ENCODE measurements at places on chromosomes 13 and 19. TPM values are rescaled to one million over a fixed set of nuclear protein-coding genes. Genes with fewer than 3 reads are reported as not detected.
A peak's percentile ranks its signal among the peaks of the same experiment; 100 is the strongest.

GATAD2A gene
- total RNA-seq: 30.2 TPM

DNA sequence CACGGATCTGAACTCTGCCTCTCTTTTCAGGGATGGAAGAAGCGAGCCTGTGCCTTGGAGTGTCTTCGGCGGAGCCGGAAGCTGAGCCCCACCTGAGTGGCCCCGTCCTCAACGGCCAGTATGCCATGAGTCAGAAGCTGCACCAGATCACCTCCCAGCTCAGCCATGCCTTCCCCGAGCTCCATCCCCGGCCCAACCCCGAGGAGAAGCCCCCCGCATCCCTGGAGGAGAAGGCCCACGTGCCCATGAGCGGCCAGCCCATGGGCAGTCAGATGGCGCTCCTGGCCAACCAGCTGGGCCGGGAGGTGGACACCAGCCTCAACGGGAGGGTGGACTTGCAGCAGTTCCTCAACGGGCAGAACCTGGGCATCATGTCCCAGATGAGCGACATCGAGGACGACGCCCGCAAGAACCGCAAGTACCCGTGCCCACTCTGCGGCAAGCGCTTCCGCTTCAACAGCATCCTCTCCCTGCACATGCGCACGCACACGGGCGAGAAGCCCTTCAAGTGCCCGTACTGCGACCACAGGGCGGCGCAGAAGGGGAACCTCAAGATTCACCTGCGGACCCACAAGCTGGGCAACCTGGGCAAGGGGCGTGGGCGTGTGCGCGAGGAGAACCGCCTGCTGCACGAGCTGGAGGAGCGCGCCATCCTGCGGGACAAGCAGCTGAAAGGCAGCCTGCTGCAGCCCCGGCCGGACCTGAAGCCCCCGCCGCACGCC is 71.5 kb downstream of the ZNF536 start:
- no peak overlapping the region for H3K4me3 ChIP-seq
- DNase-seq: no peak
- H3K4me1 ChIP-seq: no peaks in the 10 kb centered on the region
- no peak overlapping the region for H3K27ac ChIP-seq
- H3K36me3 ChIP-seq: no peaks in the 10 kb centered on the region

- no peaks in the 10 kb centered on the region for H3K36me3 ChIP-seq
- no peak for DNase-seq
- no peaks in the 10 kb centered on the region for H3K4me1 ChIP-seq
- no peaks in the 10 kb centered on the region for H3K27me3 ChIP-seq
- H3K4me3 ChIP-seq: no peak overlapping the region
Observed at GRCh38 chr13:40220299-40220935, 446.0 kb downstream of the FOXO1 start.

DNA sequence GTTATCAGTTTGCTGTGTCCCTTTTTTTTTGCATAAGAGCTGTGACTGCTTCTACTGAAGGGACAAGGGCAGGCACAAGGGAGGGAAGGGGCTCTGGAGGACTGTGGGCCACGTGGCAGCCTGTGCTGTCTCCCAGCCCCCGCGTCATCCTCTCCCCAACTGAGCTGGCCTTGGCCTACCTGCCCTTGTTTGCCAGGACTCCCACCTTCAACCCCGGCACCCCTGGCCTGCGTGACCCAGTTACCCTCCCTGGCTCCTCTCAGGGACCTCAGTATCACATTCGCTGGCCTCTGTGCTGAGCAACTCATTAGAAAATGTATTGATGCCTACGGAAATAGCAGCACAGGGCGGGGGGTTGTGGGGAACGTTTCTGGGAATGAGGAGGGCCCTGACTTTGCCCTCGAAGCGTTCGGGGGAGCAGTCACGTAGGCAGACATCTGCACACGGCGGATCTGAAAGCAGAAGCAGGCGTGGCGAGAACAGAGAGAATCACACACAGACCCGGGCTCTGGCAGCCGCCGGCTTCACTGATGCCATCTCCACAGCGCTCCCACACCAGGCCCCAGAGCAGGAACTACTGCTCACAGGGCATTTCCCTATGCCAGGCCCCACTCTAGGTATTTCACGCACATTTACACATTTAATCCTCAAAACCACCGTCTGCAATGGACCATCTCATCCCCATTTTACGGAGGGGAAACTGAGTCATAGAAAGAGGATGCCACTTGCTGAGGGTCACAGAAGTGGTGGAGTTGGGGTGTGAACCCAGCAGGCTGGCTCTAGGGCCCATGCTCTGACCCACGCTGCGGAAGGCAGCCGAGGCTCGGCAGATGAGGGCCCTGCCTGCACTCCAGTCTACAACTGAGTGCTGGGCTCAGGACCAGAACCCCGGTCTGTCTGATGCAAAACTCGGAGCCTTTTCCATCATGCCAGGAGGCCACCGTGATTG is 5.7 kb upstream of the ATF5 start:
- H3K27ac ChIP-seq: no peak overlapping the region
- no peak for DNase-seq
- no peaks in the 10 kb centered on the region for H3K27me3 ChIP-seq
- H3K4me3 ChIP-seq: no peak overlapping the region

DNA sequence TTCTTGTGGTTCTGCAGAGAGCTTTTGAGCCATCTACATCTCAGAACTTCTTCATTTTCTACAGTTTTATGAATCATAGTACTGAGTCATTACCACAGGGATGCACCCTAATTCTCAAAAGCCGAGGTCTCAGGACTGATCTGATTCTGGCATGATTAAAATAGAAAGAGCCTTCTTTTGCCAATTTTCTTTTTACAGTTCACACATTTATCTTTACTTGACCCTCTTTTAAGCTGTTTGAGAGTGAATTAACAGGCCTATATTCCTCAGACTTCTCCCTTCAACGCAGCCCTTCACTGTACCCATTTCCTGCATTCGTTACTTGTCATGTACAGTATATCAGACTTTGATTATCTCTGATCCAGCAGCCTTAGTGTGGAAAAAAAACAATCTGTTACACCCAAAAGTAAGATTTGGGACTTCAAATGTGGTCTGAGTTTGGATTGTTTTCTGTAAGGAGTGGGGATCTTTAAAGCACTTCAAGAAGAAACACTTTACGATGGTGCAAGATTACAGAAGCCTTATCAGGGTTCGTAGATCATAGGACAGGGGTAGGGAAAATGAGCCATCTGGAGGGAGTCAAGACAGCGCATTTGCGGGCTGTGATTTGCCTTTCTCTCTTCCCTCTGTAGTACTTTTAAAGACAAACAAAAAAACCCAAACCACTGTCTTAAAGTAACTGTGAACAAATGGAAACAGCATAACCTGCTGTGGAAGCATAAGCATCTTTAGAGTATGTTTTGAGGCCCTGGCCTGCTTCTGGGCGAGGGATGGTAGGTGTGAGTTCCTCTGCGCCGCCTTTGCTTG is 15.3 kb upstream of the GPR183 start:
- no peak overlapping the region for H3K4me3 ChIP-seq
- H3K27ac ChIP-seq: peak overlapping the region; percentile 45
- H3K36me3 ChIP-seq: no peaks in the 10 kb centered on the region
- peaks cover 32% of the 10 kb centered on the region for H3K4me1 ChIP-seq
- no peak for DNase-seq
- H3K27me3 ChIP-seq: no peaks in the 10 kb centered on the region

DNA sequence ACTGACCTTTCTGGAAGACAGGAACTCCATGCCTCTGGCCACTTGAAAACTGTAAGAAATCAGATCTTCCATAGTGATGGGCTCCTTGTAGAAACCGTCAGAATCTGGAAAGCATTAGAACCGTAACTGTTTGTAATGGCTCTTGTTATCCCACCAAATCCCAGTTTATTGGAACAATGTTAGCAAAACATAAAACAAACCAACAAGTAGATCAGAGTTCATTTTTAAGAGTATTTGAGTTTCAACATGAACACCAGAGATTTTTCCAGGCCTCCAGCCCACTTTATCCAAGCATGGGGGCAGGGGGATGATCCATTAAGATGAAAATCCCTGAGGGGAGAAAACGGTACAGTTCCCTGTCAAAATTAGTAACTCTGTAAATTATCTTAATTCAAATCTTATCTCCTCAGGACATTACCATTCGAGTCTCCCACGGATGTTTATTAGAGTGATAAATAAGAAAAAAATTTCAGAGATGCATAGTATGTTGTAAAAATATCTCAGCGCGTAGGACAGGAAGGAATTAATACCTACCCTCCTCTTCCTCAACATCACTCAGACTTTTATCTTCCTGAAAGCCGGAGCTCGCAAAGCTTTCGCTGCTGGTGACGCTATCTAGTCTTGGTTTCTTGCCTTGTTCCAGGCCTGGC is 172.5 kb downstream of the FLT1 start:
- no peaks in the 10 kb centered on the region for H3K36me3 ChIP-seq
- H3K4me3 ChIP-seq: no peak overlapping the region
- DNase-seq: no peak
- no peaks in the 10 kb centered on the region for H3K27me3 ChIP-seq
- H3K27ac ChIP-seq: no peak overlapping the region
- H3K4me1 ChIP-seq: peaks cover 9% of the 10 kb centered on the region

CABP5 gene
- total RNA-seq: not detected

DNA sequence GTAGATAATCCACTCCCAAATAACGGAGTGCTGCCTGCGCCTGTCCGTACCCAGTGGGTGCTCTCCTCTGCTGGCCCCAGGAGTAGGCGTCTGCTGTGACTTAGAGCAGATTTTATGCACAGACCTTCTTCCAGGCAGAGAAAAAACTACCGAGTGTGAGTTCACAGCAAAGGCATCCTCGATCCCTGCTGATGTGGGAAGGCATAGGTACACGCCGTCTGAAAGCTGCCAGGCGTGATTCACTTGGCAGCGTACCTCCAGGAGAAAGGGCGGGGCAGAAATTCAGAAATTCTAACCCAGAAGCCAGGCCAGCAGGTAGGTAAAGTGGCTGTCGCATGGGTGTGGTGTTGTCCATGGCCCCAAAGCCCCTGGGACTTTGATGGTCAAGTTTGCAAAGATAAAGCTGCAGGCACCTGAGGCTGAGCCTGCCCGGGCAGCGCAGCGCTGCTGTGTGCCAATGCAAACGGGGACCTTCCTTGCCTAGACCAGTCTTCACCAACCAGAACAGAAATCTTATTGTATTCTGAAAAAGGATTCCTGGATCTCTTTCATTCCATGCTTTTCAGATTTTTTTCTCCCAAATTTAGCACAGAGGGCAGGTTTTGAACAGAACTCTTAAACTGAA is 36.3 kb downstream of the COL4A2 start:
- peak overlapping the region; percentile 93 for H3K27ac ChIP-seq
- H3K4me1 ChIP-seq: peaks cover 88% of the 10 kb centered on the region
- H3K4me3 ChIP-seq: no peak overlapping the region
- H3K27me3 ChIP-seq: no peaks in the 10 kb centered on the region
- peak; percentile 86 for DNase-seq

- no peaks in the 10 kb centered on the region for H3K36me3 ChIP-seq
- H3K4me1 ChIP-seq: peaks cover 93% of the 10 kb centered on the region
- H3K4me3 ChIP-seq: peak overlapping the region; percentile 37
- no peaks in the 10 kb centered on the region for H3K27me3 ChIP-seq
- H3K27ac ChIP-seq: peak overlapping the region; percentile 97
Observed at GRCh38 chr19:13002166-13002898, 7.1 kb downstream of the NFIX start.

GRCh38 chr19:40539070-40539469 is 37.6 kb upstream of the SHKBP1 start:
- peaks cover 5% of the 10 kb centered on the region for H3K36me3 ChIP-seq
- H3K27ac ChIP-seq: no peak overlapping the region
- H3K4me1 ChIP-seq: no peaks in the 10 kb centered on the region
- H3K4me3 ChIP-seq: no peak overlapping the region
- H3K27me3 ChIP-seq: no peaks in the 10 kb centered on the region
- no peak for DNase-seq

PSG5 gene
- total RNA-seq: not detected

GRCh38 chr19:8451885-8452284 is 7.1 kb downstream of the HNRNPM start:
- no peaks in the 10 kb centered on the region for H3K36me3 ChIP-seq
- H3K27me3 ChIP-seq: no peaks in the 10 kb centered on the region
- peak; percentile 34 for DNase-seq

DNA sequence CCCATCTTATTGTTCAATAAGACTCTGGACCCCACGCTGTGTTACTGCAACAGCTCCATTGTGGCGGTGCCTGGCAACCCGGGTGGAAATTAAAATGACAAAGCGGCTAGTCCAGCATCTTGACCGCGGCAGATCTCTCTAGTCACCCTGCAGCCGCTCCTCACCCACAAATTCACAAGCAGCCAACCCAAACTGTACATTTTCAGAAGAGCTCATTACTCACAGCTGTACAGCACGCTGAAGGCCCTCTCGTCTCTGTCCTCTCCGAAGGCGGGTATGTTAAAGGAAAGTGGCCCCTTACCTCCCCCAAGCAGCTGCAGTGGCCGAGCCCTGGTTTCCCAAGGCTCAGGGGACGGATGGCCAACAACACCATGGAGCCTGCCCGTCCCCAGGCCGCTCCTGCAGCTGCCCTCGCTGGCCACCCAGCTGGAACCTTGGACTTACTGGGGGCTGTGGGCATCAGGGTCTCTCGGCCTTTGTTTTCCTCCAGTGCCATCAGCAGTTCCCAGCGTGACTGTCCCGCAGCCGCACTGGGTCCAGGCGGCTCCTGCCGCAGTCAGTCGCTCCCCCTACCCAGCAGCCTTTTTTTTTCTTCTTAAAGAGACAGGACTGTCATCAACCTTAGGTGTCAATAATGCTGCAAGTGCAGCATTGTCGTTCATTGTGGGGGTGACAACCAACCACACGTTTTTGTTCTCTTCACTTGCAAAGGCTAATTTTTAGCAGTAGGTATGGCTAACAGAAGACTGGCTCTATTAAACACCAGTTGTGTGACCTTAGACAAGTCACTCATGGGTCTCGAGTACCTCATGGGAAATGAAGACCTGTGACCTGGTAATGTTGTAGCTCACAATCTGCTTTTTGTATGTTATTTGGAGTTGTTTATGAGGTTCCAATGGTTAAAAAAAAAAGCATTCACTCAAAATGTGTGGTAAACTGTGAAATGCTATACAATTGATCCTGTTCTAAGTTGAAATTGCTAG is at the start of gene SACS:
Gene SACS, minus strand, starts transcription at position 532 of the 983 bp plus-strand sequence. CDS start 22,463 bp downstream, outside the sequence.
- peak within 1 kb of the TSS; percentile 71 for H3K27ac ChIP-seq
- peak within 1 kb of the TSS; percentile 55 for H3K4me3 ChIP-seq
- DNase-seq: peak; percentile 67
- H3K27me3 ChIP-seq: no peaks in the 10 kb centered on the region

- no peaks in the 10 kb centered on the region for H3K4me1 ChIP-seq
- no peaks in the 10 kb centered on the region for H3K36me3 ChIP-seq
- no peak overlapping the region for H3K4me3 ChIP-seq
- no peaks in the 10 kb centered on the region for H3K27me3 ChIP-seq
Observed at GRCh38 chr13:41199526-41199925, 5.2 kb upstream of the KBTBD7 start.

CEACAM8 gene
- not detected for total RNA-seq

DNA sequence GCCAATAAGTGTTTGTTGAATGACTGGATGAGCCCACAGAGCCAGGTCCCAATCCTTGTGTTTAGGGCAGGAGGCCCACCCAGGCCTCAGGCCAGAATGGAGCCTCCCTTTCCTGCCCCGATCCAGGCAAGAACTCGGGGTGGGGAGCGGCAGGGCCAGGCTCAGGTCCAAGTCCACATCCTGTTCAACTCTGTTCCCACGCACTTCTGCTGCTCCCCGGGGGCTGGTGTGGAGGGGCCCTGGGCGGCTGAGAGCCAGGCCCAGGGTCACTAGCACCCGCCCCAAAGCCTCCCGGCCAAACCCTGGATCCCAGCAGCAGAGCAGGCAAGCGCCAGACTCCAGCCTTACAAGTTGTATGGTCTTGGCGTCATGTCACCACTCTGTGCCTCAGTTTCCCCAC is 8.0 kb downstream of the ANGPTL8 start:
- no peaks in the 10 kb centered on the region for H3K27me3 ChIP-seq
- H3K36me3 ChIP-seq: peaks cover 7% of the 10 kb centered on the region
- DNase-seq: peak; percentile 84
- peaks cover 12% of the 10 kb centered on the region for H3K4me1 ChIP-seq
- H3K4me3 ChIP-seq: no peak overlapping the region
- peak overlapping the region; percentile 63 for H3K27ac ChIP-seq
